Activated CD4-positive, alpha-beta T cell treated with anti-CD3 and anti-CD28 coated beads for 36 hours (primary cell): ENCODE measurements at places on chromosomes 3 and 15. TPM values are rescaled to one million over a fixed set of nuclear protein-coding genes. Genes with fewer than 3 reads are reported as not detected.

The SPINK8 gene
- total RNA-seq: not detected

The CDHR4 gene
- not detected for total RNA-seq

The C3orf85 gene
- total RNA-seq: not detected

The SHQ1 gene
- total RNA-seq: 26.4 TPM

The HCLS1 gene
- total RNA-seq: 200 TPM

The ADCY5 gene
- total RNA-seq: not detected

The EPHB1 gene
- 0.60 TPM for total RNA-seq

GRCh38 chr15:74793135-74794028 lies 11.5 kb downstream of the CSK start:
- no peak overlapping the region for H3K4me3 ChIP-seq
- peaks cover 86% of the 10 kb centered on the region for H3K4me1 ChIP-seq
- H3K27ac ChIP-seq: peak overlapping the region; percentile 88

DNA sequence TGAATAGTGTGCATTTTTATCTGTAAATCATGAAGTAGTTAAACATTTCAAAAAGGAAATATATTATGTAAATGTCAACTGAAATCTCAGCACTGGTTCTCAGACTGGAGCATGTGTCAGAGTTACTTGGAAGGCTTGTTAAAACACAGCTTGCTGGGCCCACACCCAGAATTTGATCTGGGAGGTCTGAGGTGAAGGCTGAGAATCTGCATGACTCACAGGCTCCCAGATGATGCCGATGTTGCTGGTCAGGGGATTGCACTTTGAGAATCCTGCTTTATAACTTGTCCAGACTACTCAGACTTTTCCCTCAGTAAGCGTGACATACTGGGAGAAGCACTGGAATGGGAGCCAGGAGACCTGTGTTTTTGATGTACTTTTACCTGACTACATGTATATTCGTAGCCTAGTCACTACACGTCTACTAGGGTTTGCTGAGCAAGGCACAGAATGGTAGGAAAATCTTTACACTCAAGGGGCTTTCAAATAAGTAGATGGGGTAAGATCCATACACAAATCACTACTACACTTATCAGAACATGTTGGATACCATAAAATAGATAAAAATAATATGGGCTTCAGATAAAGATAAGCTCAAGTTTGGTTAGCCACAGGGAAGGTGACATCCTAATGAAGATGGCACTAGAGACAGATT lies 77.1 kb upstream of the MEX3B start:
- no peaks in the 10 kb centered on the region for H3K27me3 ChIP-seq
- H3K27ac ChIP-seq: no peak overlapping the region
- no peak for DNase-seq
- no peaks in the 10 kb centered on the region for H3K4me1 ChIP-seq

DNA sequence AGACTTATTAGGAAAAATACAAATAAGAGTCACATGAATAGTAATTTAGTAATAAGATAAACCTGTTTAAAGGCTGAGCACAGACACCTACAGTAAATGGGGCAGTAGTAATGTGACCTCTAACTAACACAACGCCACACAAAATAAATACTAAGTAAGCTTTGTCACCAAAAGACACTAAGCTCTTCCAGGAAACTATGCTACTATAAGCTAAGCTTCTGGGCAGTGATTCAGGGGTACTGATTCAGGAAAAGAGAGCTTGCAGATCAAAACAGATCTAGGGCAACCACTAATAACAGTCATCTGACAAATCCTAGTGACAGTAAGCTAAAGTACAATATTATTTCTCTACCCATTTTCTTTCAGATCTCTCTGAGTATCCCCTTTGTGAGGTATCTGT lies 68.8 kb downstream of the PLOD2 start:
- H3K27me3 ChIP-seq: no peaks in the 10 kb centered on the region
- no peaks in the 10 kb centered on the region for H3K4me1 ChIP-seq
- no peak for DNase-seq
- H3K27ac ChIP-seq: no peak overlapping the region

DNA sequence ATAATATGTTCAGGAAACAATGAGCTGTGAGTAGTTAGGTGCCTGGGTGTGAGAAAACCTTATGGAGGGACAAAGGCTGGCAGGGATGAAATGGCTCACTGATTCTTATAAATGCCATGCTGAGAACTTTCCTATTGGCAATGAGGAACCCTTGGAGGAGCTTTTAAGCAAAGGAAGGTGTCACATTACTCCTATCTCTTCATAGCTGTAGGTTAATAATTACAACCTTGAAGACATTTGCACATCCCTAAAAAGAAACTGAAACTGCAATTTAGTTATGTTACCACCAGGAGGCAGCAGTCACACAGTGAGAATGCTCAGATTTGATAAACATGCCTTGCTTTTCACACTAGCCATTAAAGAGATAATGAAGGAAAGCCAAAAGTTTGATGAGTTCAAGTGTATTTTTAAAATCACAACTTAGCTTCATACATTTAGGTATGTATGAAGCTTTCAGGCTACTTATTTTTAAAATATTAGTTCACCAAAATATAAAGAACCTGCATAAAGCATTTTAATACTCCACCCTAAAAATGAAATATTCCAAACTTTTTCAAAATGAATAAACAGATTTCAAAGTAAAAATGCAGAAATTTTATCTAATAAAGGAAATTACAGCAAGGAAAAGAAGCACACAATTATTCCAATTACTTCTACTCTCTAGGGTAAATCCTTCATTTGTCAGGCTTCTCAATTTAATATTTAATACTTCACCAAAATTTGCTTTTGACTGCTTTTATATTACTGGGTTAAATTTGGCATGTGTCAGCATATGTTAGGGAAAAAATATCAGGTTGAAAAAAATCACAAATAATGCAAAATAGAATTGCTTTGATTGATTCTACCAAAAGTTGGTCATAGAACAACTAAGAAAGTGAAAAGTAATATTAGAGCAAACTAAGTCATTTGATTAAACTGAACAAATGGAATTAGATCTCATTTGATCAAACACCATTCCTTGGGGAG lies 136.9 kb upstream of the SLC2A2 start:
- no peaks in the 10 kb centered on the region for H3K27me3 ChIP-seq
- H3K27ac ChIP-seq: no peak overlapping the region

DNA sequence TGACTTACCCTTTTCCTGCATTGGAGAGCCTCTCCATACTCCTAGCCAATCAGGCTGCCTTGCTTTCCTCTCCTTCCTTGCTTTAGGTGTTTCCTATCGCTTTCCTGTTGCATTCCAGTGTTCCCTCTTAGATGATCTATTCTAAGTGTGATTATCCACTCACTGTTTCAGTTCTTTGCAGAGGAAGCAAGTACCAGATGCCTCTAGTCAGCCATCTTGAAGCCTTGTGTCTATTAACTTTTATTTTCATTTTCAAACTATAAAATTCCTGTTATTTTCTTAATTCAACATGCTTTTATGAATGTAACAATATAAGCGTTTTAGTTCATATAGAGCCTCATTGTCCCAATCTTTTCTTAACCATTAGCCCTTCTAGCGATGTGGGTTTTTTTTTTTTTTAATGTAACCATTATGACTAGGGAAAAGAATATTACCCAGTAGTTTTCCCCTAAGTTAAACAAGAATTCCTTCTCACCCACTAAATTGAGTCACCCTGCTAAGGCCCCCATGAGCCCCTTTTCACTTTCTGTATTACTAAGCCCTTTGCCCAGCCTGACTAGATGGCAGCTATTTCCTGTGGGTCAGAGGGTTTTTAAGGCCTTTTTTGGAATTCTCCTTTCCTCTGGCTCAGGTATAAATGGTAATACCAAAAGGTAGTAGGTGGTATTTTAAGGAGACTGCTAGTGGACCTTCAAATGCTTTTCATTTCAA lies 229.4 kb upstream of the CTNNB1 start:
- no peaks in the 10 kb centered on the region for H3K36me3 ChIP-seq
- no peak overlapping the region for H3K27ac ChIP-seq
- H3K4me1 ChIP-seq: peaks cover 23% of the 10 kb centered on the region
- H3K4me3 ChIP-seq: no peak overlapping the region
- peaks cover 26% of the 10 kb centered on the region for H3K27me3 ChIP-seq

DNA sequence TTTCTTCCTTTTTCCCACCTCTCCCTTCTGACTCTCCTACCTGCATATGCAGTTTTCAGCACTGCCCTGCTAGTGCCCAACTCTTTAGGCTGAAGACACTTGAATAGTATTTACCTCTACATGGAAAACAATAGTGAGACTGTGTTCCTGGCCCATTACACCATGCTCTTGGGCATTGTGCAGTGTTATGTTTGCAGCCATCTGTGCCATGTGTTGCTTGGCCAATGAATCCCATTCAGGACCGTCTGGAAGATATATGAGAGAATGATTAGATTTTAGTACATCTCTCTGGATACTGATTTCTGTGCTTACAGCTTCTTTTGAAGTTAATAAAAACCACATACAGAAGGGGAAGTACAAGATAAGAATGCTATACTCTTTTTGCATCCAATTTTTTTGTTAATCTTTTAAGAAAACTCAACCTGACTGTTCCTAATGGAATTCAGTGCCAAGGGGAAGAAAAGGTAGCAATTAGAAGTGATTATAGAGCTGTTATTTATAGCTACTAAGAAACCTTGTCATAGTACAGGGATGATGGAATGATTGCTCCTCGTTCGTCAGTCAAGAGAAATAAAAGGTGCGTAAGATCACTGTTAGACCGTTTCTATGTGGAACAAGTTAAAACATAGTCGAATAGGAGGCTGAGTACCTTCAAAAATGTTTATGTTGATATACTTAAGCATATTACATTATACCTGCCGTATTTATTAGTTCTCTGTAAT lies 58.9 kb downstream of the TMEM41A start:
- no peaks in the 10 kb centered on the region for H3K36me3 ChIP-seq
- no peaks in the 10 kb centered on the region for H3K4me1 ChIP-seq
- H3K27ac ChIP-seq: no peak overlapping the region
- no peak for DNase-seq

DNA sequence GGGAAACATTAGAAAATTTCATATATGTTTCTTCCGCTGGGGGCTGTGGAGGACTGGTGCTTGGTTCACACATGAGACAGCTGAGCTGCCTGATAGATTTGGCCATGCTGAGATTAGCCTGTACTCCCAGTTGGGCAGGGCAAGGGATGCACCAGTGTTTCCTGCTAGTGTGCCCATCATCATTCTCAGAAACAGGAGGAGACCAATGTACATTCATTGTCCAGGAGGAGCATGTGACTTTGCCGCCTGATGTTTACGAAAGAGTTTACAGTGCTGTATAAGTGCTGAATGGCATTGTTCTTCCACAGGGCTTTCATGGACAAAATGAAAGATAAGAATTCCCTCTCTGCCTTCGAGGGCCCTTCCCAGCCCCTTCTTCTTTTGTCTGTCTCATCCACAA lies 311.1 kb upstream of the THBS1 start:
- no peak overlapping the region for H3K4me3 ChIP-seq
- no peaks in the 10 kb centered on the region for H3K36me3 ChIP-seq
- H3K4me1 ChIP-seq: no peaks in the 10 kb centered on the region
- DNase-seq: no peak
- peaks cover 1% of the 10 kb centered on the region for H3K27me3 ChIP-seq

GRCh38 chr15:72420576-72420975 lies 22.5 kb downstream of the TMEM202 start:
- no peak overlapping the region for H3K27ac ChIP-seq
- no peak overlapping the region for H3K4me3 ChIP-seq
- no peak for DNase-seq
- H3K4me1 ChIP-seq: no peaks in the 10 kb centered on the region
- no peaks in the 10 kb centered on the region for H3K36me3 ChIP-seq

DNA sequence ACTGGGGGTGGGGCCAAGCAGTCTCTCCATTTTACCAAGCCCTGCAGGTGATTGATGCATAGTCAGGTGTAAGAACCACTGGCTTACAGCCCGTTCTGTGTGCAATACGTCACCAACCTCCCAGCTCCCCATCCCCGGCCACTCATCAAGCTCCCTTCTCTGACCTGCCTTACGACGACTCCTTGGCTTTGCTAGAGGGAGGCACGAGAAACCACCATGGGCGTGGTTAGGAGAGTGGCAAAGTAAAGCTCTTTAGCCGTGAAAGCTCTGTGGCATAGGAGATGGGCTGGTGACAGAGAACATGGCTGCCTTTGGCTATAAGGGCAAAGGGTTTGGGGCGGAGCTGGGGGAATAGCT lies 109.1 kb downstream of the BDH1 start:
- no peaks in the 10 kb centered on the region for H3K36me3 ChIP-seq
- H3K4me1 ChIP-seq: peaks cover 11% of the 10 kb centered on the region
- no peak for DNase-seq

GRCh38 chr15:39948817-39949216 lies 14.9 kb downstream of the EIF2AK4 start:
- H3K27me3 ChIP-seq: no peaks in the 10 kb centered on the region
- H3K36me3 ChIP-seq: peaks cover 45% of the 10 kb centered on the region
- no peak overlapping the region for H3K4me3 ChIP-seq

GRCh38 chr3:188171682-188172467 lies 17.9 kb downstream of the LPP start:
- H3K36me3 ChIP-seq: peaks cover 12% of the 10 kb centered on the region
- peaks cover 55% of the 10 kb centered on the region for H3K4me1 ChIP-seq
- no peaks in the 10 kb centered on the region for H3K27me3 ChIP-seq
- H3K27ac ChIP-seq: peak overlapping the region; percentile 88
- H3K4me3 ChIP-seq: no peak overlapping the region

- H3K4me1 ChIP-seq: peaks cover 19% of the 10 kb centered on the region
- H3K27me3 ChIP-seq: no peaks in the 10 kb centered on the region
- H3K27ac ChIP-seq: no peak overlapping the region
- no peak for DNase-seq
- H3K36me3 ChIP-seq: peaks cover 7% of the 10 kb centered on the region
- H3K4me3 ChIP-seq: no peak overlapping the region
Observed at GRCh38 chr3:119288669-119289403, 5.3 kb upstream of the ARHGAP31 start.

GRCh38 chr3:124748560-124749198 lies 18.4 kb downstream of the UMPS start:
- H3K27me3 ChIP-seq: no peaks in the 10 kb centered on the region
- H3K36me3 ChIP-seq: peaks cover 13% of the 10 kb centered on the region
- H3K4me3 ChIP-seq: no peak overlapping the region

GRCh38 chr3:131728898-131729642 lies 226.3 kb upstream of the MRPL3 start:
- peaks cover 26% of the 10 kb centered on the region for H3K4me1 ChIP-seq
- no peak for DNase-seq
- peaks cover 27% of the 10 kb centered on the region for H3K27me3 ChIP-seq
- H3K36me3 ChIP-seq: no peaks in the 10 kb centered on the region
- no peak overlapping the region for H3K27ac ChIP-seq

- DNase-seq: no peak
- no peaks in the 10 kb centered on the region for H3K4me1 ChIP-seq
- H3K4me3 ChIP-seq: no peak overlapping the region
Observed at GRCh38 chr3:52783211-52783555, 5.8 kb downstream of the ITIH1 start.

- no peak for DNase-seq
- H3K4me3 ChIP-seq: no peak overlapping the region
- no peak overlapping the region for H3K27ac ChIP-seq
- H3K4me1 ChIP-seq: no peaks in the 10 kb centered on the region
Observed at GRCh38 chr3:139893267-139893962, 41.6 kb upstream of the CLSTN2 start.

DNA sequence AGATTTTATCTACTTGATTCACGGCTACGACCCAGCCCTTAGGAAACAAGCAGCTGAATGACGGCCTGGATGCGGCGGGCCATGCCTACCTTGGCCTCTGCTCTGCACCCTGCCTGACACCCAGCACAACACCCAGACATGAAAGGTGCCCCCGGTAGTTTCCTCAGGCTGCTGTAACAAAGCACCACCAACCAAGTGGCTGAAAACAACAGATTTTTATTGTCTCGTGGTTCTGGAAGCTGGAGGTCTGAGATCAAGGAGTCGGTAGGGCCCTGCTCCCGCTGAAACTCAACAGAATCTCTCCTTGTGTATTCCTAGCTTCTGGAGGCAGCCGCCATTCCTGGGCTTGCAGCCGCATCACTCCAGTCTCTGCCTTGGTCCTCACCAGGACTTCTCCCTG lies 111.7 kb downstream of the ADCY5 start:
- no peak overlapping the region for H3K4me3 ChIP-seq
- no peak overlapping the region for H3K27ac ChIP-seq
- no peak for DNase-seq
